ENCODE measurements at places on chromosomes 16 and 17.

GRCh38 chr16:19126300-19126699, 12.5 kb downstream of the ITPRIPL2 start:
- H3K27ac ChIP-seq, result no peak overlapping the region
- H3K27me3 ChIP-seq, result no peaks in the 10 kb centered on the region
- H3K4me1 ChIP-seq, result peaks cover 8% of the 10 kb centered on the region
- no peak overlapping the region for H3K4me3 ChIP-seq
- no peak for DNase-seq

DNA sequence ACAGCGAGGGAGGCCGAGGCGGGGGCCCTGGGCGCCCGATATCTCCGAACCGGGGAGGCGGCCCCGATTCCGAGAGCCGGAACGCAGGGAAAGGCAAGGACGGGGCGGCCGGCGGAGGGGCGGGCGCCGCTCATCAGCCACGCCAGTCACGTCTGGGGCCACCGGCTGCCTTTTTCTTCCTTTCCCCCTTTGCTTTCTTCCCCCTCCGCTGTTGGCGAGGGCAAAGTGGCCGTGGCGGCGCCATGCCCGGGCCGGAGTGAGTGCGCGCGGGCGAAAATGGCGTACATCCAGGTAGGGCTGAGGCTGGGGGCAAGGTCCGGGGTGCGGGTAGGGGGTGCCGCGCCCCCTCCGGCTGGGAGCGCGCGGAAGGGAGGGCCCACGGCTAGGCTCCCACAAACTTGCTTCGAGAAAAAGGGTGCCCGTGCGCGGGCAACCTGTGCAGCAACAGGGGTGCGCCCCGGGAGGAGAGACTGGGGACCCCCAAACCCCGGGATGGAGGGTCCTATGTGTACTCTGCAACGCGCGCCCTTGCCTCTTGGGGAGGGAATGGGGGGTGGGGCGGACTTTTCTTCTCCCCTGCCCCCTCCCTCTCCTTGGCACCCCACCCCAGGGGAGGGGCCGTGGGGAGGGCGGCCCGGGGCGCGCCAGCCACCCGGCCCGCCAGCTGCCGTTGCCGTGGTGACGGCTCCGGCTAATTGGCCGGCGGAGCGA, 486 bp downstream of the SYT17 start:
- H3K36me3 ChIP-seq, result no peaks in the 10 kb centered on the region
- H3K27ac ChIP-seq, result no peak overlapping the region
- DNase-seq, result no peak

GRCh38 chr17:79784353-79785016, 6.5 kb downstream of the CBX2 start:
- H3K4me3 ChIP-seq, result no peak overlapping the region
- no peak overlapping the region for H3K27ac ChIP-seq
- H3K27me3 ChIP-seq, result no peaks in the 10 kb centered on the region
- peaks cover 15% of the 10 kb centered on the region for H3K4me1 ChIP-seq
- DNase-seq, result no peak

- H3K27me3 ChIP-seq, result peaks cover 15% of the 10 kb centered on the region
- H3K36me3 ChIP-seq, result no peaks in the 10 kb centered on the region
- no peak overlapping the region for H3K27ac ChIP-seq
- no peak overlapping the region for H3K4me3 ChIP-seq
Observed at GRCh38 chr16:84832488-84833143, 12.8 kb downstream of the CRISPLD2 start.

DNA sequence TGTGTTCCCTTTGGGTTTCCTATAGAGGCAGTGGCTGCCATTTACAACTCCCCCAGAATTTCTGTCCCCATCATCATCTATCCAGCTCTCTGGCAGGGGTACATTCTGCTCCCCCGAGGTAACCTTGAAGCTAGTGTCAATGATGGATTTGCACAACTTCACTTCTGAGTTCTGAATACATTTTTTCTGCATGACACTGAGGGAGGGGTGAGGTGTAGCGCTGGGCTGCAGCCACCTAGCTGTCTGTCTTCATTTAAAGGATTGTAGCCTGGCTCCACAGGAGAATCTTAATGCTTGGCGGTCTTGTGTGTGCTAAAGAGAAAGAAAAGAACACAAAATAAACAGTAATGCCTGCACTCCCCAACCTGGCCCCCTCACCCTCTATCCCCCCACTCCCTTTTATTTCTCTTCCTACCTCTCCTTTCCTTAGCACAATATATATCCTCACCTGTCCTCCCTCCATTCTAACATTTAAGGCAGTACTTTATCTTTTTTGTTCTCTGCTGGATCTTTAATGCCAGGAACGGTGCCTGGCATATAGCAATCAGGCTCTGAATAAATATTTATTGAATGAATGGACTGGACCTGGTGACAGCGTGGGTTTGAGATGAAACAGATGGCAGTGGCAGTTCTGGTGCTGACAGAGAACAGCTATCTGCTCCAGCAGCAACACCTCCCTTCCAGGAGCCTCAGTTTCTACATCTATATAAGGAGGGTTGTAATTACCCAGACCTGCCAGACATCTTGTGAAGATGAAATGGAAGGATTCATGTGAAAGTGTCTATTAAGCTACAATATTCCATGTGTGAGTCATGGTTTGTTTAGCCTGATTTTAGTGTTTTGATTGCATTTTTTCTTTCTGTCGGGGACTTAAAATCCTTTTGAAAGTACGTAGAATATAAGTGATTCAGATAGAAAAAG, 163.5 kb upstream of the CDH11 start:
- H3K27ac ChIP-seq, result no peak overlapping the region
- H3K27me3 ChIP-seq, result peaks cover 3% of the 10 kb centered on the region
- H3K4me3 ChIP-seq, result no peak overlapping the region

- no peak for DNase-seq
- H3K4me1 ChIP-seq, result no peaks in the 10 kb centered on the region
- no peaks in the 10 kb centered on the region for H3K36me3 ChIP-seq
- no peaks in the 10 kb centered on the region for H3K27me3 ChIP-seq
Observed at GRCh38 chr16:47873434-47873833, 282.4 kb downstream of the ABCC12 start.

GRCh38 chr17:611202-611601, 103.4 kb downstream of the VPS53 start:
- H3K27me3 ChIP-seq, result no peaks in the 10 kb centered on the region
- no peak for DNase-seq
- no peaks in the 10 kb centered on the region for H3K4me1 ChIP-seq
- no peak overlapping the region for H3K27ac ChIP-seq
- H3K4me3 ChIP-seq, result no peak overlapping the region
- H3K36me3 ChIP-seq, result peaks cover 17% of the 10 kb centered on the region

GRCh38 chr16:10076037-10076436, 106.2 kb downstream of the GRIN2A start:
- H3K27ac ChIP-seq, result no peak overlapping the region
- H3K27me3 ChIP-seq, result peaks cover 3% of the 10 kb centered on the region
- no peak overlapping the region for H3K4me3 ChIP-seq
- no peaks in the 10 kb centered on the region for H3K36me3 ChIP-seq

- peaks cover 59% of the 10 kb centered on the region for H3K4me1 ChIP-seq
- DNase-seq, result peak; percentile 55
- peak overlapping the region; percentile 98 for H3K27ac ChIP-seq
- H3K27me3 ChIP-seq, result no peaks in the 10 kb centered on the region
- H3K36me3 ChIP-seq, result peaks cover 34% of the 10 kb centered on the region
Observed at GRCh38 chr17:58330538-58330996, 2.0 kb upstream of the TSPOAP1 start.

DNA sequence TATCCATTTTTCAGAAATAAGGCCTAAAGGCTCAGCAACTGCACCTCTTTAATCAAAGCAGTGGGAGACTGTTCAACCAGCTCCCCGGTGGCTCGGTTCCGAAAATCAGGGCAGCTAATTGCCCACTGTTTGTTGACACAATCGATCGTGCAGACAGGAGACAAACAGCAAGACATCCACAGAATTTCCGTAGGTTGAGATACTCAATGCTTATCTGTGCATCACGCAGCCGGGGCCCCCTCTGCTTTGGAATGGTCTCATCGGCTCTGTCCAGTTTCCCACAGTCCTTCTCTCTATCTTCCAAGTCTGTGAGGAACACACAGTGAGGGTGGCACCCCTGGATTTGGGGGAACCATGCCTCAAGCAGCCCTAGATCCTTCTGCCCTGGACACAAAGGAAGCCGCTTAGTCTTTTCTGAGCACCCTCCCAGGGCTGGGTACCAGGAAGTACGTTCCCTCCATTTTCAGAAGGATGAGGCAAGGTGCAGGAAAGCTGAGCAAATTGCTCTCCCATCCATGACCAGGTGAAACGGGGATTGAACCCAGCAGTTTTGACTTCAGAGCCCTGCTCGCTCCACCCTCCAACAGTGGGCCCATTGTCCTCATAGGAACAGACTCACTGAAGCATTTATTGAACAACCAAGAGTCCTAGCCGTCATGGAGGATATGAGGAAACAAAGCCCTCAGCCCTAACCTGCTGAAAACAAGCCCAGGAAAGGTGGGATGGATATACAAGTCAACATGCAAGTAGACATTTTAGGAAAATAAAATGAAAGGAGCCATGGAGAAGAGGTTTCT, 70.7 kb downstream of the C16orf95 start:
- no peak overlapping the region for H3K4me3 ChIP-seq
- H3K36me3 ChIP-seq, result no peaks in the 10 kb centered on the region
- no peaks in the 10 kb centered on the region for H3K27me3 ChIP-seq
- no peaks in the 10 kb centered on the region for H3K4me1 ChIP-seq
- no peak for DNase-seq

DNA sequence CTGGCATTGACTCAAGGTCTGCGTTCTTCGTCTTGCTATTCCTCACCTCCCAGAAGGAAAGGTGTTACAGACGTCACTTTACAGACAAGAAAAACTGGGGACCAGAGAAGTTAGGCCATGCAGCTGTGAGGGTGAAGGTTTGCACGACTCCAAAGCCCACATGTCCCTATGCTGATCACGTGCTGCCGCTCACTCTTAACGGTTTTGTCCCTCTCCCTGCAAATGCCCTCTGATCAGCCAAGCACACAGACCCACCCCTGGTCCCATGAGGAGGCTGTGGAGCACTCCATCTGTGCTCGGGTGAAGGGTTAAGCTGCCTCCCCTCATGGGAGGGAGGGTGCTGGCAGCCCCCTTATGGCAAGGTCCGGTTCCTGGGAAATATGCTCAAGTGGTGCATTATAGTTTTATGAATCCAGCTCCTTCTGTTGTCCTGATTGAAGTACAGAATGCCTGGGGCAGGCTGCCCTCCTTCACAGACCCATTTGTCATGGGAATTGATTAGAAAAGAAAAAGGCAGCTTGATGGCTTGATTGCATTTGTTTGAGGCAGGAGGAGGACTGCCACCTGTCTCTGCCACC, 18.8 kb downstream of the CCDC182 start:
- no peaks in the 10 kb centered on the region for H3K36me3 ChIP-seq
- no peak overlapping the region for H3K27ac ChIP-seq
- no peak for DNase-seq

- no peak for DNase-seq
- H3K4me1 ChIP-seq, result peaks cover 5% of the 10 kb centered on the region
- H3K27me3 ChIP-seq, result peaks cover 10% of the 10 kb centered on the region
- no peak overlapping the region for H3K27ac ChIP-seq
Observed at GRCh38 chr17:8056232-8056975, 17.5 kb downstream of the ALOX15B start.

GRCh38 chr16:74774223-74775139, at the start of gene FA2H:
Gene FA2H (minus strand): TSS chr16:74774820. CDS start chr16:74774755, 65 bp downstream.
- H3K4me3 ChIP-seq, result no peak within 1 kb of the TSS
- no peak within 1 kb of the TSS for H3K27ac ChIP-seq
- no peaks in the 10 kb centered on the region for H3K36me3 ChIP-seq
- DNase-seq, result peak; percentile 49
- no peaks in the 10 kb centered on the region for H3K4me1 ChIP-seq

GRCh38 chr17:21330436-21331160, 45.6 kb upstream of the KCNJ12 start:
- DNase-seq, result no peak
- H3K4me1 ChIP-seq, result no peaks in the 10 kb centered on the region
- no peak overlapping the region for H3K27ac ChIP-seq
- H3K36me3 ChIP-seq, result no peaks in the 10 kb centered on the region
- no peak overlapping the region for H3K4me3 ChIP-seq

DNA sequence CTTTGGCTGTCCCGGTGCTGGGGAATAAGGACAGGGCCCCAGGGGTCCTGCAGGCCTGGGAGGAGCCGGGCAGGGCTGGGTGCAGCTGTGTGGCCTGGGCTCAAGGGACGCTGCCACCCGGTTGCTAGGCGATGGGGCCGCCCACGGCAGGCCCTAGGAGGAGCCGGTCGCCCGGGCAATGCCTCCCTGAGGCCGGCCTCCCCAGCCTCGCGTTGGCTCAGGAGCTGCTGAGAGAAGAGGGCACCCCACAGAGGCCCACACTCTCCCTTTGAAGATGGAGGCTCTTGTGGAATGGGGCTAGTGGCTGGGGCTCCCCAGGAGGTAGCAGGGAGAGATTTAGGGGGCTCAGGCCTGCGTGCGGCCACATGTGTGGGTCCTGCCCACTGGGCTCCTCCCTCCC, at the start of gene CIBAR2:
TSS of gene CIBAR2 (minus strand) at position 109 of the 400 bp plus-strand sequence. CDS start 120 bp downstream, outside the sequence.
- no peaks in the 10 kb centered on the region for H3K4me1 ChIP-seq
- H3K36me3 ChIP-seq, result no peaks in the 10 kb centered on the region
- no peak within 1 kb of the TSS for H3K4me3 ChIP-seq
- H3K27ac ChIP-seq, result no peak within 1 kb of the TSS

GRCh38 chr17:66540131-66540781, 237.8 kb downstream of the PRKCA start:
- H3K4me1 ChIP-seq, result peaks cover 87% of the 10 kb centered on the region
- H3K4me3 ChIP-seq, result peak overlapping the region; percentile 24
- DNase-seq, result peak; percentile 81
- no peaks in the 10 kb centered on the region for H3K27me3 ChIP-seq

DNA sequence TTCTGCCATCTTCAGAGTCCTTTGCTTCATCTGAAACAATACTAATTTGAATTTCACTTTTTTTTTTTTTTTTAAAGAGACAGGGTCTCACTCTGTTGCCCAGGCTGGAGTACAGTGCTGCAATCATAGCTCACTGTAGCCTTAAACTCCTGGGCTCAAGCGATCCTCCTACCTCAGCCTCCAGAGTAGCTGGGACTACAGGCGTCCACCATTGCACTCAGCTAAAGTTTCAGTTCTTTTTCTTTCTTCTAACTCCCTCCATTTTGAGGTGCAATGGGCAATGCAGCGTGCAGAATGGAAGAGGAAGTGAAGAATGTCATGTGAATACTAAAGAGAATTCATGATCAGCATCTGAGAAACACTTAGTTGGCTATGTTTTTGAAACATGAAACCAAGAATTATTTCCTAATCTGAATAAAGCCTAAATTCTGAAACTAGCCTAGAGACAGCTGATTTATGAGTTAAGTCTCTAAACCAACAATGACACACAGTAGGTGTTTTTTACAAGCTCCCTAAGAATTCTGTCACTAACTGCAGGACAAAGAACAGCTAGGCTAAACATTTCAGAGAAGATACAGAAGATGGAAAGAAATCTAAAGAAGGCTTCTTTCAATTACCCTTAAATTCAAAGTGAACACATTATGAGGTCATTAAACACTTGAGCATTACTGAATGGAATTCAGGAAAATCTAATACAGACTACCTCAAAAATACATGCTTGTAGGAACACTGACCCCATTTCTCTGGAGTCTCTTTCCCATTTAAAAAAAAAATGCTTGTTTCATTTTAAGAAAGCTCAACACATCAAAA, 21.0 kb downstream of the SNN start:
- H3K27ac ChIP-seq, result no peak overlapping the region
- peaks cover 82% of the 10 kb centered on the region for H3K36me3 ChIP-seq
- no peak for DNase-seq
- no peaks in the 10 kb centered on the region for H3K27me3 ChIP-seq
- H3K4me1 ChIP-seq, result no peaks in the 10 kb centered on the region
- no peak overlapping the region for H3K4me3 ChIP-seq
